ENCODE measurements at places on chromosomes 13 and 19.

GRCh38 chr19:7685546-7686445, 5.2 kb downstream of the TRAPPC5 start:
- no peak for DNase-seq

DNA sequence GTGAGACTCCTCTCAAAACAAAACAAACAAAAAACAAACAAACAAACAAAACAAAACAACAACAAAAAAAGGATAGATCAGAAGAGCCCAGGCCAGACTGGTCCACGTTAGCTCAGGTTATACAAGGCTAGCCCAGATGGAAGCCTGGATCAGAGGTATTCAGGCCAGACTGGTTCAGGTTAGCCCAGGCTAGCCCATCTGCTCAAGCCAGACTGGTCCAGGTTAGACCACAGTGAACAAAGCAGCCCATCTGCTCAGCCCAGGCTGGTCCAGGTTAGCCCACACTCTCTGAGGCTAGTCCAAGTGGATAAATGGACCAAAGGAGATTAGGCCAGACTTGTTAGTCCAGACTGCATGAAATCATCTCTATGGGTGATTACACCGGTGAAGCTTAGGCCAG, 41.2 kb downstream of the CCL25 start:
- DNase-seq, result no peak

DNA sequence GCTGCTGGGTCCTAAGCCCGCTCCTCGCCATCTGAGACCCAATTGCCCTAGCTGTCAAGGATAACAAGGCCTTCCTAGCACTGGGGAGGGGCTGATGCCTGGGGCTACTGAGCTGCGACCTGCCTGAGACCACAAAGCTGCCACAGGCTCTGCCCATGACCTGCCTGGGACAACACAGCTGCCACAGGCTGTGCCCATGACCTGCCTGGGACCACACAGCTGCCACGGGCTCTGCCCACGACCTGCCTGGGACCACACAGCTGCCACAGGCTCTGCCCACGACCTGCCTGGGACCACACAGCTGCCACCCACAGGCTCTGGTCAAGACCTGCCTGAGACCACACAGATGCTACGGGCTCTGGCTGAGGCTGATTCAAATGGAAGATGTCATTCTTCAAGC, 54.8 kb downstream of the EPS15L1 start:
- DNase-seq, result no peak

DNA sequence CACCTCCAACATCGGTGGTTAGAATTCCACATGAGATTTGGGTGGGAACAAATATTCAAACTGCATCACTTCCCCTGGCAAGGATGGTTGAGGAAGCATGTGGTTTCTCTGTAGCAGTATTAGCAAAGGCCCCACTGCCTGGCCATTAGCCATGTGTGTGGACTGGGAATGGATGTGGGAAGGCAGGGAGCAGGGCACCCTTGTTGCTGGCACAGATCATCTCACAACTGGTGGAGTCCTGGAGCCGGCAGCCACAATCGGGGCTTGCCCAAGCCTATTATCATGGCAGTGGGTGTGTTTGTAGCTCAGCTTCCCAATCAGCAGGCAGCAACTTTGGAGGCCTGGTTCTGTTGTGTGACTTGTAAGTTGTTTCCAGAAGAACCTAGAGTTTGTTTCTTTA, 391.9 kb downstream of the DLEU7 start:
- no peak for DNase-seq

DNA sequence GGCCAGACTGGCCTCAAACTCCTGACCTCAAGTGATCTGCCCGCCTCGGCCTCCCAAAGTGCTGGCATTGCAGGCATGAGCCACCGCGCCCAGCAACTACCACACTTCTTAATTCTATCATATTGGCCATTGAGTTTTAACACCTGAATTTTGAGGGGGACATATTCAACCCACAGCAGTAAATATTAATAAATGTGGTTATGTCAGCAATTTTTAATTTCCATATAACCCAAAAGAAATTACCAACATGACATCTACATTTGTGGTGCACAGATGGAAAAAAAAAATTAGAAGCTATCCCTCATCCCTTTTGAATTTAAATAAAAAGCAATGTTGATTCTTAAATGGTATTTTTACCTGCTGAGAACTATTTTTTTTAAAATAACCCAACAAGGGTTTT, 88.7 kb downstream of the SLITRK6 start:
- DNase-seq, result no peak

DNA sequence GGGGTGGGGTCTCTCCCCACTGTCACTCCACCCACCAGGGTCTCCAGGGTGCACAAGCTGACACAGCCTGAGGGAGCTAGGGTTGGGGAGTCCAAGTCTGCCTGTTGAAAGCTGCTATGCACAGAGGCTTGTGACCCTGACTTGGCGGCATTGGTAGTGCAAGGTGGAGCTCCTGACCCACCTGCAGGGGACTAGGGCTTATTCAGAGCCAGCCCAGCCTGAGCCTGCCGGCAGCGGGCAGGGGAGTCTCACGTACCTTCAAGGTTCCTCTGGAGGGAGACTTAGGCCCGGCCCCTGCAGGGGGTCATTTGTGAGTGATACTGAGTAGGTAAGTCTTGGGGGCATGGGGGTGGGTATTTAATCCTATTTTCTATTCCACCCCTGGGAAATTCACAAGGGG, 4.7 kb downstream of the KCTD15 start:
- no peak for DNase-seq

DNA sequence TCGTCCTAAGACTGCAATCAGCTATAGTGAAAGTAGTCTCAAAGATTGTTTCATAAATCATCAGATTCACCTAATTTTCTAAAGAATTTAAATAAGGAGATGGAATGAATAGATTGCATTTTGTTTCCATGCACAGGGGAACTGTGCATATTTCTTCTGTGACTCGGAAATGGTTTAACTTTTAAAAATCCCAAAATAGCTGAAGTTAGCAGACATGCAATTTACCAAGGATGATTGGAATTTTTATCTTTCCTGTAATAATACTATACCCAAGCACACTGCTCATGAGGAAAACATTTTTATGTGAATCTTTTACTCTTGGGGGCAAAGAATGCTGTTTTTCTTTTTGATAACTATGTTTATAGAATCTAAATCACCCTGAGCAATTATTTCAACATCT, 15.0 kb upstream of the LMO7 start:
- no peak for DNase-seq

- DNase-seq, result no peak
Measured at GRCh38 chr13:44022196-44022595, 142.5 kb downstream of the LACC1 start.

- no peak for DNase-seq
Measured at GRCh38 chr13:106110241-106110855, 425.1 kb downstream of the EFNB2 start.

DNA sequence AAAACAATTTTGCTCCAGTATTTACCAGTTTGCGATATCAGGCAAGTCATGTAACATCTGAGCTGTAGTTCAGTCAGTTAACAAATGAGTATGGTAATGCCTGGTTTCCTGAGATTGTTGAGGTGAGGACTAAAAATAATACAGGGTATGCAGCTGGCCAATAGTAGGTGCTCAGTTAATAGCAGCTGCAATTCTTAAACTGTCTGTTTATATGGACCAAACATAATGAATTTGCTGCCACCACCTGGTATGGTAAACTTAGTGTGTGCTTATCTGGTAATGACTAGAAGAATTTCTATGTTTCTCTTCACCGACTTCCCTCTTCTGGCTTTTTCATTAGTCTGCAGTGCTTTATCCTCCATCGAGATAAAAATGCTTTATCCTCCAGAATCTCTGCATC, 9.1 kb downstream of the ZMYM2 start:
- peak; percentile 22 for DNase-seq

Measured in HL-60 (cell line).